Foreskin keratinocyte (primary cell): ENCODE measurements at places on chromosomes 12 and 14.

- peak; percentile 61 for DNase-seq
Observed at GRCh38 chr14:98161356-98161755, 1110.6 kb downstream of the BCL11B start.

DNA sequence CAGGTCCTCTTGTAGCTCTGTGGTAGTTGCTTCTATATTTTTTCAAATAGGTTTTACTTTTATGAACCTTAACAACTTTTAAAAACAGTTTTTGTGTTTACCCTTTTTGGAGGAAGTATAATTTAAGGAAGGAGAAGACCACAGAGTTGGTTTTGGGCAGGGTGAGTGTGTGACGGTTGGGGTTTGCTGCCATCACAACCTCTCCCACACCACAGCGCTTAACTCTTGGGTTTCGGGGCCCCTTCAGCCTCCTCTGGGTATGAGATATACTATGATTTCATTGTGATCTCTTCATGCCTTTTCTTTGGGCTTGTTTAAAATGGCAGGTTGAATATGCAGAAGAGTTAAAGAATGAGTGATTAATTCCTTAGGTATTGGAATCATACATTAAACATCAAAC, 228.7 kb upstream of the CRY1 start:
- DNase-seq = no peak

DNA sequence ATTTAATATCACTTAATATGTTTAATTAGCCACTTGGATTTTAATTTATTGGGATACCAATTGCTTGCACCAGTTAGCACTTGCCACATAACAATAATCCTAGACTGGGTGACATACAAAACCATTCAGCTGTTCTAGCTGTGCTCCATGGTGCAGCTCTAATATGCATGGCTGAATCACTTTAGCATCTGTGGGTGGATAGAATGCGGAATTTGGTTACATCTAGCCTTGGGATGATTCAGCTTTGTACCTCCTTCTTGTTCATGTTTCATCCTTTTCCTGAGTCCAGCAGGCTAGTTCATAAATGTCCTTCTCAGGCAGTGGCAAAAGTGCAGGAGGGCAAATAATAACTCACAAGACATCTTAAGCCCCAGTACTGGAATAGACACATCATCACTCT, 1263.0 kb downstream of the LRFN5 start:
- DNase-seq = no peak

DNA sequence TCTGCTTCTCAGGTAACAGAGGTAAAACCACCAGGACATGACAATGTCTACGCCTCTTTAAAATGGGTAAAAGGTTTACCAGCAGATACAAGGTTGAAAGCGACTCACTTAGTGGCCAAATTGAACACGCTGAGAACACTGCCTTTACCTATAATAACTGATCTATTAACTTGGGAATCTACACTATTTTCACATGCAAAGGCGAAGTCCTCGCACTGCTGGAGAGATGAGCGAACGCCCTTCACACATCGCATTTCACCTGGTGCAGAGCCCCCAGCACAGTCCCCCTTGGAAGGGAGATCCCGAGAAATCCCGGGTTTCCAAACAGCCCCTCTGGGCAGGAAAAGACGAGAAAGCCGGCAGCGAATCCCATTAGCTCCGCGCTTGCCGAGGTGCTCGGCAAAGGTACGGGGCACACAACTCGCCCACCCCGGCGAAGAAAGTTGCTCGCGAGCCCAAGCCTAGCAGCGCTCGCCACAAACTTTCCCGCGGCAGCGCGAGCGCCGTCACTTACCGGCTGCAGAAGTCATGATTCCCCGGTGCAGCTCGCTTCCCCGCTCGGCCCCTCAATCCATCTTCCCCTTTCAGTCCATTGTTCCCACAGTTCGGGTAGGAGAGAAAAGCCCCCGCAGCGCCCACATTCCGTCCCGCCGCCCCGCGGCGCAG, 423 bp downstream of the FGD6 start:
- no peak for DNase-seq

GRCh38 chr14:61488417-61489401, 167.3 kb downstream of the PRKCH start:
- DNase-seq = no peak

GRCh38 chr12:38508246-38508645, 191.7 kb downstream of the ALG10B start:
- no peak for DNase-seq

DNA sequence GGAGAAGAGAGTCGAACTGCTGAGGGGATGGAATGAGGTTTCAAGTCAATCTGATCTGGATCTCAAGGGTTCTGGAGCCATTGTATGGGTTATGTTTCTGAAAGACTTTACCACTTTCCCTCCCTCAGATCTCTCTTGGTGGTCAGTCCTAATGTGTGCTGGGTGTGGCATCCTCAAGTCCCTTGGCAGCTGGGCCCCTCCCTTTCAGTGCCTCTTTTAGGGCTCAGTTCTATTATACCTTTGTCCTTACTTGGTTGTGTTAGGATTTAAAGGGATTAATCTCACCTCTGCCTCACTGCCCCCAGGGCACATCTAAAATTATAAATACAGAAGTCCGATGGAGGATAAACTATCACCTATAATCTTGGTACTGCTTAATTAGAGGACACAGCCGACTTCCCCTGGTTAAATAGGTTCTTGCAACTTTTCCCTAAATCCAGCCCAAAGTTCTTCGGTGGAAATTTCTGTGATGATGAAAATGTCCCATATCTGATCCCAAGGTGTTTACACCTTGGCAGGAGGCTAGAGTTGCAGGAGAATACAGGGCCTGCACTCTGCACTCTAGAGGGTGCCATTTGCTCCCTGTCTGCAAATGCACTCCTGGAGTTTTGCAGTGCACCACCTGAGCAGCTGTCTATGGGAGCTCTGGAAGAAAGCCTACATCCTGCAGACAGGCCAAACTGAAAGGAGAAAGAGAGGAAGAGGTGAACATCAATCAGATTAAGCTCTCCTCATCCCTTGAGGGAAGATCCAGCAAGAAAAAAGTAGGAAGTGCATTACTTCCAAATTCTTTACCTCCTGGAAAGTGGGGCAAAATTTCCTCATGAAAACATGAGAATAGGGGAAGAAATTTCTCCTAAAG, 106.8 kb downstream of the NUAK1 start:
- DNase-seq = peak; percentile 56

DNA sequence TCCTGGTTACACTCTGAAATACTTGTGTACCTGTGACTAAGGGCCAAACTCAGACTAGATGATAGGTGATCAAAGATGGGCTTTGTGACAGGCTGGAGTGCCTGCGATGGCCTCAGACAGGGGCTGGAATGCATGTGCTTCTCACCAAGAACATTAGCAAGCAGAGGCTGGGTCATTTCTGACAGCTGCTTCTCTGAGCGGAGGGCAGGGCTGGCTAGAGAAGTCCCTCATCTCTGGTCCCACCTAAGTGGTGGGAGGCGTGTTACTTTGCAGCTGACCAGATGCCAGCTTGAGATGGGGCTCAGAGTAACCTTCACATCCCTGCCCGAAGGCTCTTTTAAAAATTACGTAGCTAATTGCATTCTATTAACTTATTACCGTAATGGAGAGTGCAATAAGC, 106.8 kb upstream of the RTL1 start:
- DNase-seq = no peak

DNA sequence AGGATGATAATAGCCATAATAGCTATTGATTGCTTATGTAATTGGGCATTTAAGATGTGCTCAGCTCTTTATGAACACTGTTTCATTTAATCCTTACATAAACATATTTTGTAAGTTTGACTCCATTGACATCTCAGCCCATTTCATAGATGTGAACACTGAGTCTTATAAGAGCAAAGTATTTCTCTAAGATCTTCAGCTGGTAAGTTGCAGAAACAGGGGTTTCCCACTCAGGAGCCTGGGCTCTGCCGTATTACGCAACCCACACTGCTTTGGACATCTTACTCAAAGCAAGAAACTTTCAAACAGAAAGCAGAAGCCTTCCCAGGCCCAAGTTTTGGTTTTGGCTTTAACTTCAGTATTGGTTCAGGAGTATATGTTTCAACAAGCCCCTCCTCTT, 705.1 kb downstream of the MED13L start:
- no peak for DNase-seq

- DNase-seq = no peak
Observed at GRCh38 chr12:52969828-52970569, 21.1 kb downstream of the KRT18 start.

- DNase-seq = no peak
Observed at GRCh38 chr14:93033983-93034670, 81.6 kb downstream of the ITPK1 start.

DNA sequence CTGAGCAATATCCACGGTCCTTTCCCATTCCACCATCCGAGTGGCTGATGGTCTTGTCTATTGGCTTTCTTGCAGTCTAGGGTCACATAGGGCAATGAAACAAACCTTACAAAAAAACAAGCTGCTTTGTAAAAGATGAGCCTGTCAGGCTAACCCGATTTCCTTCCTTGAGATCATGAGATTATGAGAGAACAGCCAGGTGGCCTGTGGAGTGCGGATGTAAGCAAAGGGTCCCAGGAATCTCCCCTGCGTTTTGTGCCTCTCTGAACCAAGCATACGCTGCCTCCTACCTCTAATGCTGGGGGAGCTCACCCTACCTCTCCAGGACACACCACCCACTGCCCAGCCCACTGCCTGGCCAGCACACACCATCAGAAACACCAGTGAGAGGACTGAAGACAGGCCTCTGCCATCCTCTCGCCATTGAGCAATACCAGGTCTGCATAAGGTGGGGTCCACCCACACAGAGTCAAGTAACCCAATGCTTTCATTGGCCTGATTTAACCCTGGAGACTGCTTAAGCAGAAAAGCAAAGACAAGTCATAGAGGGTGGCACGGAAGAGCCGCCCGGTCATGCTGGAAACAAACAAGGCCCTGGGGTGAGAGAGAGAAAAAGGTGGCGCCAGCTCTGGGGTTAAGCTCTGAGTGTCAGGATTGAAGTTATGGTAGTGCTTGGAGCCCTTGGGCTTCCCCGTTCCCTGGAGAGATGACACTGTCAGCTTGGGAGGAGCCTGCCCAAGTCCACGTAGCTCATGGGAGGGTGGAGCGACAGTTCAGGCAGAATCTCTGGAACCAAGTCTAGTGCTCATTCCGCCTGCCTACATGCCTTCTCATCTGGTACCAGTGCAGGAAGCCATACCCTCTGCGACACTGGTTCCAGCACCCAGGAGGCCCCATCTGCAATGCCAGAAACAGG, 46.6 kb downstream of the CALM1 start:
- no peak for DNase-seq

DNA sequence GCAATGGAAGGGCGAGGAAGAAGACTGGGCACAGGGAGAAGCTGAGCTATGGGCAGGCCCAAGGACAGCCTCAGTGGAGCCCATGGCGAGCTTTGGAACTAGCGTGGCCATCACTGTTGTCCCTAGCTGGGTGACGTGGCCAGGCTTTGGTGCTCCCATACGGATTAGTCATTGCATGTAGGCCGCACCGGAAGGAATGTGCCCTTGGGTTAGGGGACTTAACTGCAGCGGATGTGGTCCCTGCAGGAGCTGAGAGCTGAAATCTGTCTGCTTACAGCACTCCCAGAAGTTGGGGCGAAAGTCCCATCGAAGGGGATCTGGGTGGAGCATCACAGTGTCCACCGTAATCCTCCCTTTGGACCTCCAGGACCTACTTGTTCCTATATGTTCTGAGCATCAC, 133.7 kb downstream of the PAPOLA start:
- DNase-seq = no peak

GRCh38 chr12:122183588-122183940, 641 bp downstream of the LRRC43 start:
- no peak for DNase-seq

- no peak for DNase-seq
Observed at GRCh38 chr14:96352708-96353107, 10.4 kb downstream of the ATG2B start.

DNA sequence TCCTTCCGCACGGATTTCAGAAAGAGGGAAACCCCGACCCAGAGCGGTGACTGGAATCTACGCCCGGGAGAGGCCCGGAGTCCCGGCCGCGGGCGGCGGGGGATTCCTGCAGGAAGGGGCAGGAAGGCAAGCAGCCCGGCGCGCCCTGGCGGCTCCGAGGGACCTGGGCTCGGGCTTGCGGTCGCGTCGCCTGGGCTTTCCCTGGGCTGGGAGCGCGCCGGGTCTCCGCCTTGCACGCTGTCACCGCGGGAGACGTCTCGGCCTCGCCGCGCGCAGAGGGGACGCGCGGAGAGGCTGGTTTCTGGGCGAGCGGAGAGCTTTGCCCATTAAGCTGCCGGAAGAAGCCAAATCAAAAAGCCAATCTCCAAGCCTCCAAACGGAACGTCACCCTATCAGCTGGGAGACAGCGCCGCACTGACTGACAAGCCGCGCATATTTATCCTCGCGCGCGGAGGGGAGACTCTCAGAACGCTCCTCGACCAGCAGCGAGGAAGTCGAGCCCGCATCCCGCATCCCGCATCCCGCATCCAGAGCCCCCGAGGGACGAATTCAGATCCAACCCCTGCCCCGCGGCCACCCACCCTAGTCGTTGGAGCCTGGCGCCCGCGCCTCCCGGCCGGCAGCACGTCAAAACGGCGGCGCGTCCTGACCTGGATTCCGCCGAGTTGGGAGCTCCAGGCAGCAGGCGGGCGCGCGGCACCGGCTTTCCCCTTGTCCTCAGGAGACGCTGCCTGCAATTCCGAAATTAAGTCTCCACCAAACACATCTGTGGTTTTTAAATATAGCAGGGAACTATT, at the start of gene SLC8A3:
SLC8A3 (minus strand) TSS at position 293 of the 797 bp plus-strand sequence. CDS start 20,529 bp downstream, outside the sequence.
- DNase-seq = peak; percentile 56

GRCh38 chr14:23095196-23096108, at the start of gene C14orf119:
TSS of gene C14orf119 (plus strand) at chr14:23095505. CDS start at chr14:23097659, 2,154 bp downstream.
- peak; percentile 99 for DNase-seq

GRCh38 chr12:132373901-132374611, 44.7 kb upstream of the GALNT9 start:
- no peak for DNase-seq

- DNase-seq = no peak
Observed at GRCh38 chr12:110732572-110732971, 10.1 kb downstream of the PPP1CC start.

- DNase-seq = no peak
Observed at GRCh38 chr14:43729143-43729542, 777.9 kb downstream of the FSCB start.

DNA sequence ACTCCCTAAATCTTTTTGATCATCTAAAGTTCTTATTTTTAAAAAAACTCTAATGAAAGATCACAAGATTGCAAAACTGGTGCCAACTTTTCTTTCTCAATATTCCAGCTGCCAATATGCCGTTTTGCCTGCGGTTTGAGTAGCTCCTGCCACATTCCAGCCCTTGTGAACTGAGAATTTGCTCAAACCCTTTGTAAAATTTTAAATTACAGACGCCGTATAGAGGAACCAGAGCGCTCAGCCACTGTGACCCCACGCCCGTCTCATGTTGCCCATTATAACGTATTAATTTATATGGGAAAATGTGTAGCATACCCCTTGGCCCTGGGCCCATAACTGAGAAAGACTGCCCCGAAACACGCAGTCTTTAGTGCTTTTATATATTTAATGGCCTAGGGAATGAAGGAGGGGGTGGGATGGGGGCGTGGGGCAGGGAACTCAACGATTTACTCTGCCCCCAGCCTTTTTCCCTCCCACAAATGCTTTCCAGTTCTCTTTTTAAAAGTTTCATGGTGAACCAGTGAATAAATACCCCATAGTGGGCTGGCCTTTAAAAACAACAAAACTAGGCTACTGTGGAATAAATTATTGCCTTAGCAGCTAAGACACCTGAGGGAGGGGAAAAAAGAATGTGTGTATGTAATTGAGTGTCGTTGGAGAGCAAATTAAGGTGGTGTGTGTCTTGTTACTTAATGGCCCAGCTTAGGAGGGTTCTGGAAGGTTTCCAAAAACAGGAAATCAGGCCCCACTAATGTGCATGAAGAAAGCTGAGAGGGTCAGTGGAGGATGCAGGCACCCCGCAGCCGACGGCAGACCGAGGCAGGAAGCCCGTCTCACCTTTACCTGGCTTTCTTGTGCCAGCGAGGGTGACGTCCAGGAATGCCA, 45.7 kb upstream of the RFLNA start:
- no peak for DNase-seq

GRCh38 chr12:75842090-75842489, 189.5 kb downstream of the PHLDA1 start:
- no peak for DNase-seq
